Lung (tissue), 17 donors: ENCODE measurements at places on chromosomes 13 and 19. TPM values are rescaled to one million over a fixed set of nuclear protein-coding genes. Genes with fewer than 3 reads are reported as not detected.

DNA sequence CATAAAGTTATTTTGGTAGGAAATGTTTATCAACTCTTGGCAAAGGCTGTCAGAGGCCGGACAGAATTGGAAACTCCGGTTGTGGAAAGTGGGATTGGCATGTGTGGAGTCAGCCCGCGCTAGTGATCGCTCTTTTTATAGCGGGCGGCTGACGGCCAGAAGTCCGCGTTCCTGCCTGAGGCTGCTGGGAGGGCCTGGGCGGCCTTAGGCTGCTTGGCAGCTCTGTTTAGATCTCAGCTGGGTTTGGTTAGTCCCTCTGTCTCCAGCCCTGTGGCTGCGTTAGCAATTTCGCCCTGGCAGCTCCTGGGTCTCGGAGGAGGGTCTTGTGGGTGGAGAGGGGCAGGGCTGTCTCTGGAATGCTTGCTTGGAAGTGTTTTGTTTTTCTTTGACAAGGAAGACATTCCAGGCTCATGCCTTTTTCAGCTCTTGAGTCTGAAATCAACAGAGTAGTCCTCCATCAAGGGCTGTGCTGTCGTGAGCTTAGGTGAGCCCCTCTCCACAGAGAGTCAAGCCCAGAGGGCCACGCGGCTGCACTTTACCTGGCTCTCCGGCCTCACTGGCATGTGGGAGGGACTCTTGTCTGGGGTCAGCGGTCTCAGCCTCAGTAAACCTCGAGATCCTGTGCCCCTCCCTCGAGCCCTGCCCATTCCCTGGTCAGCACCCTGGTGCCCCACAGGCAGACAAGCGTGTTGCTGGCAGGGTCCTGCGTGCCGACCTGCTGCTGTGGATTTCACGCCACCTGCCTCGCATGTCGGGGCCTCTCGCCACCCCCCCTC is 22.5 kb downstream of the DOT1L start:
- DNase-seq, result peak; percentile 91

DNA sequence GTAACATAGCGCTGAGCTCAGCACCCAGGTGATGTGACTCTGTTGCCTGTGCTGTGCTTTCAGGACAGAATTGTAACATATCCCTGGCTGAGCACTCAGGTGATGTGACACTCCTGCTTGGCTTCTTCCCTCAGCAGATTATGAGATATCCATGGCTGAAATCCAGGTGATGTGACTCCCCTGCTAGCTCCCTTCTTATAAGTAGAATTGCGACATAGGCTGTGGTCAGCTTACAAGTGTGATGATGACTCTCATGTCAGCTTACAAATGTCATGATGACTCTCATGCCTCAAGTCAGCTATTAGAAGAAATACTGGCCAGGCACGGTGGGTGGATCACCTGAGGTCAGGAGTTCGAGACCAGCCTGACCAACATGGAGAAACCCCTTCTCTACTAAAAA is 14.3 kb upstream of the ZNF429 start:
- DNase-seq, result no peak

- no peak for DNase-seq
Observed at GRCh38 chr19:19492026-19492610, 23.2 kb downstream of the TSSK6 start.

Gene ZNF665
- total RNA-seq, result 6.7 TPM

Gene CYP4F11
- total RNA-seq, result 0.15 TPM
